ENCODE measurements at places on chromosomes 16 and 17. TPM values are rescaled to one million over a fixed set of nuclear protein-coding genes. Genes with fewer than 3 reads are reported as not detected.

DNA sequence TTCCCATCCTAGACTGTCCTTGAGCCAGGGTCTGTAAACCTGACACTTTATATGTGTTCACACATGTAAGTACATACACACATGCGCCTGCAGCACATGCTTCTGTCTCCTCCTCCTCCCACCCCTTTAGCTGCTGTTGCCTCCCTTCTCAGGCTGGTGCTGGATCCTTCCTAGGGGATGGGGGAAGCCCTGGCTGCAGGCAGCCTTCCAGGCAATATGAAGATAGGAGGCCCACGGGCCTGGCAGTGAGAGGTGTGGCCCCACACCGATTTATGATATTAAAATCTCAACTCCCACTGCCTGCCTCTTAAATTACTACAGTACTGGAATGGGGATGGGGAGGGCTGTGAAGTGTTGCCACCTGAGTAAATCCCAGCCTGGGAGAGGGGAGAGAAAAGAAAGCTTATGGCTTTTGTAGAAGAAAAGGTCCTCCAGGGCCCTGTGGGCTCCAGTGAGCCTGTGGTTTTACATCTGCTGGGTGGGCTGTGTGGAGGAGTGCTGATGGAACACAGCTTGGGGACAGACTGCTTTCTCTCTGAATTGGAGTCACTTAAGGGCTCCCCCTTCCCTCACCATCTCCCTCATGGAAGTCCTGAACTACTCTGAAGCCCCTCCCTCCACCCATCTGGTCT is 990 bp upstream of the WNK4 start:
- no peak for DNase-seq
- H3K36me3 ChIP-seq = peaks cover 48% of the 10 kb centered on the region
- no peak overlapping the region for H3K27ac ChIP-seq
- peaks cover 17% of the 10 kb centered on the region for H3K27me3 ChIP-seq
- peaks cover 10% of the 10 kb centered on the region for H3K4me1 ChIP-seq

- H3K4me1 ChIP-seq = peaks cover 13% of the 10 kb centered on the region
- no peak overlapping the region for H3K4me3 ChIP-seq
- H3K27ac ChIP-seq = no peak overlapping the region
- no peaks in the 10 kb centered on the region for H3K36me3 ChIP-seq
- no peak for DNase-seq
Measured at GRCh38 chr17:78844301-78845005, 3.8 kb upstream of the USP36 start.

DNA sequence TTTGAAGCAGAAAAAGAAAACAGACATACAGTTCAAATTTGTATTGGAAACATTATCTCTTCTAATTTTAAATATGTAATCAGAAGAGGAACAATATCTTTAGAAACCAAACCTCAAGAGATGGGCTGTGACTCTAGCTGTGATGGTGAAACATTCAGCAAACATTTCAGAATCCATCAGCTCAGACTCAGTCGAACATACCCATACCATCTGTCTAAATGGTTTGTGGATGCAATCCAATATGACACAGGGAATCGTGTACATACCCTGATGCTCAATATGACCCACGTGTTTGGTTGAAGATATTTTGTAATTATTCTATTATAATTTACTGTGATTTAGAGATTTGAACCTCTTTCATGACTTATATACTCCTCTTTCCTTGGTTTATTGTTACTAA is 665.2 kb upstream of the CDH8 start:
- H3K4me3 ChIP-seq = no peak overlapping the region
- H3K27ac ChIP-seq = no peak overlapping the region
- no peaks in the 10 kb centered on the region for H3K4me1 ChIP-seq

DNA sequence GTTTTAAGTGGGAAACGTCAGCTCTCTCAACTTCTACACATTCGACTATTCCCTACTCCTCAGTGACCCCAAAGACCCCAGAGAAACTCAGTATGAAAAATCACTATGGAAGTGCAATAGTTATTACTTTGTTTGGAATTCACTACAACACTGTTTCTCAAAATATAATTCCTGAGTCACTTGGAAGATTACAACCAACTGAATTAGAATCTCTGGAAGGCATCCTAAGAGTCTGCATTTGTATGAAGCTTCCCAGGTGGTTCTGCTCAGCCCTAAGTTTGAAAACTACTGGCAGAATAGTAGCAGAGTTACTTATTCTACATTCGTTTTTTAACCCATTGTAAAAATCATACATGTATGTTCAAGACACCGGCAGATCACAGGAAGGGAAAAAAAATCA is 525.6 kb downstream of the MAF start:
- DNase-seq = no peak
- H3K4me3 ChIP-seq = no peak overlapping the region
- no peaks in the 10 kb centered on the region for H3K27me3 ChIP-seq
- no peak overlapping the region for H3K27ac ChIP-seq

- H3K4me1 ChIP-seq = peaks cover 2% of the 10 kb centered on the region
- H3K27ac ChIP-seq = no peak overlapping the region
- no peak overlapping the region for H3K4me3 ChIP-seq
- no peak for DNase-seq
- no peaks in the 10 kb centered on the region for H3K36me3 ChIP-seq
Measured at GRCh38 chr16:81774348-81774747, 4.7 kb upstream of the PLCG2 start.

DNA sequence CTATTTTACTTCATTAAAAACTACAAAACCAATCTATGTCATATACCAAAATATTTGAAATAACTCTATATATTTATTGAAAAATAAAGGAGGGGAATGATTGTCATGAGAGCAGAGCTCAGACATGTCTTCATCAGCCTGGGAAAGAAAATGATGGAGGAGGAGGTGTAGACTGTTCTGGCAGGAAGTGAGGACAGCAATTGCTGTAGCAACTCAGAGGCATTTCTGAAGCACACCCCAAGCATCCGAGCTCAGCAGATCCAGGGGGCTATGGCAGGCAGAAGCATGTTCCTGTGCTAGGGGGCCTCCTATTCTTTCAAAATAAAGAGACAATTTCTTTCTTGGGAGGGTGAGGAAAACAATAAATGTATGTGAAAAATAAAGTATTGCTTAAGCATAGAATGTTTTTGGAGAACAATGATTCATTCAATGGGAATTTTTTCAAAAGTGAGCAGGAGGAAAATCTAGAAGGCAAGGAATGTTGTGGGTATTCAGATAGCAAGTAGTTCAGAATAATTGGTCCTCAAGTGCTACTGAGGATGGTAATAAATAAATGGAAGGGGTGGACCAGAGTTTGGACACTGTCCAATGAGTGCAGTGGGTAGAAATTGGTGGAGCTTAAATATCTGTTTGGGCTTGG is 383.4 kb downstream of the CDH11 start:
- no peak for DNase-seq
- no peak overlapping the region for H3K27ac ChIP-seq
- H3K4me3 ChIP-seq = no peak overlapping the region
- H3K27me3 ChIP-seq = no peaks in the 10 kb centered on the region
- no peaks in the 10 kb centered on the region for H3K4me1 ChIP-seq

GRCh38 chr17:33520426-33521330 is 227.6 kb upstream of the ASIC2 start:
- no peaks in the 10 kb centered on the region for H3K4me1 ChIP-seq
- H3K27ac ChIP-seq = no peak overlapping the region
- no peak overlapping the region for H3K4me3 ChIP-seq
- no peaks in the 10 kb centered on the region for H3K27me3 ChIP-seq
- no peaks in the 10 kb centered on the region for H3K36me3 ChIP-seq

- H3K4me3 ChIP-seq = no peak overlapping the region
- peaks cover 44% of the 10 kb centered on the region for H3K4me1 ChIP-seq
- H3K27ac ChIP-seq = no peak overlapping the region
- H3K27me3 ChIP-seq = no peaks in the 10 kb centered on the region
- peaks cover 9% of the 10 kb centered on the region for H3K36me3 ChIP-seq
Measured at GRCh38 chr17:48241131-48241591, 133.6 kb downstream of the SNX11 start.

DNA sequence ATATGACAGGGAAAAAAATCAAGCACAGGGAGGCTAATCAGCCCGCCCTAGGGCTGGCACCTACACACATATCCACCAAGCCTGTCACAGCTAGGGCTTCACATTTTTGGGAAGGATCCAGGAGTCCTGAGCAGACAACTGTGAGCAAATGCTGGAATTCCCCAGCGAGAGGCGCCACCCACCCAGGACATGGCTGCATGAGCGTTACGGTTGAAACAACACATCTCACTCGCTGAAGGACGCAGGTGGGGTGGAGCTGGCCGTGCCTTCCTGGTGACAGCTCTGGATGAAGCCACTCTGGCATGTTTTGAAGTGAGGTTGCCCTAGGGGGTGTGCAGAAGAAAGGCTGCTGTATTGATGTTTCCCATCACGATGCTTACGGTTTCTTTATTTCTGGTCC is 315.1 kb upstream of the EEF2KMT start:
- no peak overlapping the region for H3K4me3 ChIP-seq
- H3K4me1 ChIP-seq = no peaks in the 10 kb centered on the region
- DNase-seq = no peak
- no peak overlapping the region for H3K27ac ChIP-seq

GRCh38 chr16:77897129-77897437 is 108.7 kb downstream of the VAT1L start:
- no peak overlapping the region for H3K27ac ChIP-seq
- no peak overlapping the region for H3K4me3 ChIP-seq
- no peak for DNase-seq

DNA sequence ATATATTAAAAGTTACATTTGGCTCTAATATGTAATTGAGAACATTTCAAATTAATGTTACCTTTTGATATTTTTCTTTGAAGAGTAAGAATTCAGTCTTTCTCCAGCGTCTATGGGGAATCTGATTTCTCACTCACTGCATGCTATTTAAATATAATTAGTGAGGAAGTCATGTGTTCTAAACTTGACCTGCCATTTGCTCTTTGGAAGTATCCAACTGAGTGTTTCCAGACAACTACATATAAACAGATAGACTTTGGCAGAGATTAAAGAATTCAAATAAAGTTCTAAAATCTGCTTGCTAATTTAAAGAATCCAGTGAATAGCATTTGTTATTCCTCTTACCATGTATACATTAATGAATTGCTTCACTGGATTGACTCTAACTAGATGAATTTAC is 23.5 kb downstream of the OMG start:
- DNase-seq = no peak
- no peak overlapping the region for H3K4me3 ChIP-seq

DNA sequence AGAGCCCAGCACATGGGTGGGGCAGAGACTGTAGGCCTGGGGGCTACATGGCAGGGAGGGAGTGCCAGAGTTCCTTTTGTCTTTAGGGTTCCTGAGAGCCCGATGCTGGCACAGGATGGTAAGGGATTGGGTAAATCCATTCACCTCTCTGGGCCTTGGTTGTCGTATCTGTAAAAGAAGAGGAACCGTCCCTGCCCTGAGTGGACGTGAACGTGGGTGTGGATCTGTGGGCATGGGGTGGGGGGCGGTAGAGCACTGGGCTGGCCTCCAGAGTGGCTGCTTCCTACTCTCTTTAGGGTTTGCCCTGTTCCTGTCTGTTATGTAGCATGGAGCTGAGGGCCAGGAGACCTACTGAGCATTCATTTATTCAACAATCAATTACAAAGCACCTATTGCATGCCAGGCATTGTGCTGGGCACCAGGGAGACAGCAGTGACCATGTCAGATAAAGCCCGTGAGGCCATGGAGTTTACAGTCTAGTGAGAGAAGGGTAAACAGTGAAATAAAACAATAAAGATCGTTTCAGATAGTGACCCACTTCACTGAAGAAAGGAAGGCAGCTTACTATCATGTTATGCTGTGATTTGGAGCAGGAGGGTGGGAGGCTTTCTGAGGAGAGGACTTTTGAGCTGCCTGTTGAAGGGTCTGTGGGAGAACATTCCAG is 13.1 kb upstream of the TCAP start:
- peaks cover 4% of the 10 kb centered on the region for H3K4me1 ChIP-seq
- DNase-seq = no peak
- no peaks in the 10 kb centered on the region for H3K27me3 ChIP-seq
- H3K27ac ChIP-seq = no peak overlapping the region
- H3K4me3 ChIP-seq = no peak overlapping the region

DNA sequence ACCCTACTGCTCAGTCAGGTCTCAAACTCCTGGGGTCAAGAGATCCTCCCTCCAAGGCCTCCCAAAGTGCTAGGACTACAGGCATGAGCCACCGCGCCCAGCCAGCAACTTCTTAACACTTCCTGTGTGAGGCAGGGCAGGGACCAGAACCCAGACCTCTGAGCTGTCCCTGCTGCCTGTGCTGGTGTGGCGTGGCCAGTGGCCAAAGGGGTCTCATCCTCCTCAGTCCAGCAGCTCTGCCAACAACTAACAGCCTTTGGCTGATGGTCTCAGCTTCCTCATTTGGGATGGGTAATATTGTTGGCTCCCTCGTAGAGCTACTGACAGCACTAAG is 1.4 kb upstream of the LLGL1 start:
- no peaks in the 10 kb centered on the region for H3K36me3 ChIP-seq
- H3K27ac ChIP-seq = no peak overlapping the region
- DNase-seq = no peak
- no peaks in the 10 kb centered on the region for H3K27me3 ChIP-seq
- H3K4me1 ChIP-seq = peaks cover 18% of the 10 kb centered on the region

GRCh38 chr16:71459510-71459909 is 2.5 kb downstream of the ZNF23 start:
- no peak overlapping the region for H3K4me3 ChIP-seq
- peaks cover 15% of the 10 kb centered on the region for H3K36me3 ChIP-seq
- H3K4me1 ChIP-seq = peaks cover 20% of the 10 kb centered on the region
- no peak for DNase-seq
- no peak overlapping the region for H3K27ac ChIP-seq

- H3K4me3 ChIP-seq = no peak overlapping the region
- peaks cover 46% of the 10 kb centered on the region for H3K4me1 ChIP-seq
- H3K36me3 ChIP-seq = no peaks in the 10 kb centered on the region
- H3K27ac ChIP-seq = no peak overlapping the region
- H3K27me3 ChIP-seq = peaks cover 21% of the 10 kb centered on the region
- no peak for DNase-seq
Measured at GRCh38 chr17:79814127-79814973, 17.5 kb upstream of the CBX8 start.

- peaks cover 50% of the 10 kb centered on the region for H3K36me3 ChIP-seq
- no peaks in the 10 kb centered on the region for H3K4me1 ChIP-seq
- H3K4me3 ChIP-seq = no peak overlapping the region
Measured at GRCh38 chr17:1087381-1088241, 90.7 kb downstream of the TIMM22 start.

GRCh38 chr16:83530293-83530692 is 277.5 kb upstream of the HSBP1 start:
- DNase-seq = no peak
- no peaks in the 10 kb centered on the region for H3K4me1 ChIP-seq
- H3K27me3 ChIP-seq = no peaks in the 10 kb centered on the region

Gene RAD51D
- 11.7 TPM for total RNA-seq

Gene MSLN
- not detected for total RNA-seq

Gene TRPV2
- total RNA-seq = 125 TPM

Gene TBX6
- 0.42 TPM for total RNA-seq

Gene DVL2
- total RNA-seq = 35.8 TPM

Gene TRIM47
- 3.6 TPM for total RNA-seq

Gene ARL16
- 34.7 TPM for total RNA-seq

Gene WSB1
- total RNA-seq = 181 TPM

Gene CCDC40
- 0.32 TPM for total RNA-seq

Gene MYH1
- total RNA-seq = not detected

Gene UTS2R
- total RNA-seq = not detected

Gene CSH1
- total RNA-seq = 11.7 TPM

Gene PIK3R6
- 1.1 TPM for total RNA-seq

Gene NECAB2
- not detected for total RNA-seq

Gene SPIRE2
- 0.35 TPM for total RNA-seq

Gene DNAH17
- 0.57 TPM for total RNA-seq
